Fibroblast of skin of abdomen (primary cell): ENCODE measurements at places on chromosomes 16 and 17.

- no peak for DNase-seq
These were observed 47.1 kb upstream of the SDK2 start for GRCh38 chr17:73691321-73691766.

DNA sequence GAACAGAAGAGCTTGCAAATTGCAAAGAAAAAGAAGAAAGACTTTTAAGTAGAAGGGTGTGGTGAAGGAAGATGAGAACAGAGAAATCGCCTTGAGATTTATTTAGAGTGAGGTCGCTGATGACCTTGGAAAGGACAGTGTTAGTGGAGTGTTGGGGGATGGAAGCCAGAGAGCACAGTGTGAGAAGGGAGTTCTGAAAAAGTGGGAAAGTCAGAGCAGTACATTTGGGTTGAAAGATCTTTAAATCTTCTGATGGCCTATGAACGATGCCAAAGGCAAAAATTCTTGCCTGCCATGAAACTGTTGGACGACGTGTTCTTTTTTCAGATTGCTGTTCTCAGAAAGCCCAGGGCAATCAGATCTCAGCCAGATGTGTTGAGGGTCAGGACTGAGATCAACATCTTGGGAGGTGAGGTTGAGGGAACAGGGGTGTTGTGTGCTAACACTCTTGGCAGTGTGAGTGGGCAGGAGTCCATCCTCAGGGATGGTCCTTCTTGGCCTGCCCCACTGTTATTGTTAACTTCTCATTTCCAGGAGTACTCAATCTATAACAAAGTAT is 330.1 kb downstream of the MAP2K6 start:
- DNase-seq: no peak

DNA sequence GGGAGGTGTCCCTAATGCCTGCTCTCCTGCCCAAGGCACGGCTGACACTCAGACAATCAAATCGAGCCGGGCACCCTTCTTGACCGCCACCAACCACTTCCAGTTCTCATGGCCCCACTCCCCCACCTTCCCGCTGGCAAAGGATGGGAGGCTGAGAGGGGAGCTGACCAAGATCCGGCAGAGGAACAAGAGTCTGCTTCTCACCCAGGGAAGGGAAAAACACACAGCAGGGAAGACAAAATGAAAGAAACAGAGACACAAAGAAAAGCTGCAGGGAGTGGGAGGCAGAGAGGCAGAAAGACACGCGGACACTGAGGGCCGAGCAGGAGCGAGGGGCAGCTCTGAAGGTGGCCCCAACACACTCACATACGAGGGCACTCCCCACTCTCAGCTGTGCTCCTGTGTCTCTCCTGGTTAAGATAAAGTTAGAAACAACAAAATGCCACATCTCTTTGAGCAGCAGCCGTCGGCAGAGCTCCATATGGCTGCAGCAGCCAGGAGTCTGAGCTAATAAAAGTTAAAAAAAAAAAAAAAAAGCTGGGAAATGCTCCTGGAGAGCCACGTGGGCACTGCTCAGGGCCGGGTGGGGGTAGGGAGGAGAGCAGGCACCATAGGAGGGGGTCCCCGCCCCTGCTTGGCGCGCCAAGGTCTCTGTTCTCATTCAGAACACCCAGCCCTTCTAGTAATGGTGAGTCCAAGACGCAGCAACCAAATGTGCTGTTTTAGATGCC is 7.4 kb downstream of the LRRC75A start:
- DNase-seq: no peak

GRCh38 chr17:12402963-12403622 is 262.6 kb upstream of the MYOCD start:
- peak; percentile 90 for DNase-seq

GRCh38 chr16:17296431-17296830 is 174.3 kb downstream of the XYLT1 start:
- no peak for DNase-seq

DNA sequence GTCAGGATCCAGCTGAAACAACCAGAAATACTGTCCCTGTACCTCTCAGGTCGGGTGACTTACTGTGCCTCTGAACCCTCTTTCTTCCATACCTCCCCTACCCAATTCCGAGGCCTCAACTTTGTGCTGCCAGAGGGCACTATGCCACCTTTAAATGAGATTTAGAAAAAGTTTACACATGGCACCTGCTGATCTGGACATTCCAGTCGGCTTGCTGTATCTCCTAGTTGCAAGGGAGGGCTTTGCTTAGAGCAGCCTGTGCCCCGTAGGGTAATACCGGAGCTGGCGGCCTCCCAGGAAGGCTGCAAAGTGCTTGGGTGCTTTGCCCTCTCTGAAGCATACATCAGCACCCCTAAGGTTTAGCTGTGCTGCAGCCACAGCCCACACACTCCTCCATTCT is 306.0 kb upstream of the RBFOX1 start:
- no peak for DNase-seq

GRCh38 chr17:42163113-42163512 is 8.3 kb upstream of the RAB5C start:
- no peak for DNase-seq

DNA sequence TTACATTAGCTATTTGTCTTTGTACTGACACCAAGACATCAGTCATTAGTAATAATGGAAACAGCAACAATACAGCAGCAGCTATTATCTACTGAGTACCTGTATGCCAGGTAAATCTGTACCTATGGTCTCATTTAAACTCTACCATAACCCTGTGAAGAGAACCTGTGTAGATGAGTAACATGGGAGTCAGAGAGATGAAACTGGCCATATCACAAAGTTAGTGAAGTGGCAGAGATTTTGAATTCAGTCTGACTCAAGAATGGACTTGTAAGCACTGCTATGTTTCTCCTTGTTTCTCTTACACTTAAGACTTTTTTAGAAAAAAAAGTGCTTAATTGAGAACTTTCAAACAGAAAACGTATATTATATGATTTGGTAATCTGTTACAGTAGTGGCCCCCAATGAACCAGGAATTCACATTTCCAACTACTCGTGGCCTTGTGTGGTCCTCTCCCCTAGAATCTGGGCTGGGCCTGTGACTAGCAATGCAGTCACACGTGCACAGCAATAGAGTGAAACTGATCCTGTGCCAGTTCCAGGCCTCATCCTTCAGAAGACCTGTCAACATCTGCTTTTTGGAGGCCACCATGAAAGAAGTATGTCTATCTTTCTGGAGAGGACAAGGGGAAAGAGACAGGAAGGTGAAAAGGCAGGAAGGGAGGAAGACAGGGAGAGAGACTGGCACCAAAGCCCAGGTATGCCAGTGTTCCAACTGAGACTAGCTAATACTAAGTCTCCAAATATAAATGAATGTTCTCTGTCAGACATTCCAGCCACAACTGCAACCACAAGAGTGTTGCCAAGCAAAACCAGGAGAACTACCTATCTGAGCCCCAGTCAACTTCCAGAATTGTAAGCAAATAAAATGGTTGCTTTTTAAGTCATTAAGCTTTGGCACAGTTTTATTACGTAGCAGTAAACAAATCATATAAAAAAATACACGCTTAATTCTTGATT is 12.0 kb downstream of the CRLF3 start:
- DNase-seq: peak; percentile 46

DNA sequence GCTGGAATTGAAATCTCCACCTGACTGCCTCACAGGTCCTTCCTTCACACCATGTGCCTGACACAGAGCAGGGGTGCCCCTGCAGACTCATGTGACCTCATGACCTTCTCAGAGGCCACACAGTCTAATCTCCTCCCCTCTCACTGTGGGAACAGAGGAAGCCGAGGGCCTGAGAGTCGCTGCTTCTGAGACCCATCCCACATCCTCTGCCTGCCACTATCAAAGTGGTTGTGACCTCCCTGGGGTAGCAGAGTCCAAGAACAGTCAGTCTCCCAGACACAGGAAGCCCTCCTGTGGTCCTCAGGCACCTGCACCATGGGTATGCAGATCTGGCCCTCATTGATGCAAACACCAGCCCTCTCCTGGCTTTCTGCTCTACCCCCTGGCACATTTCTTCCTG is 78.5 kb downstream of the RAB11FIP4 start:
- DNase-seq: no peak

DNA sequence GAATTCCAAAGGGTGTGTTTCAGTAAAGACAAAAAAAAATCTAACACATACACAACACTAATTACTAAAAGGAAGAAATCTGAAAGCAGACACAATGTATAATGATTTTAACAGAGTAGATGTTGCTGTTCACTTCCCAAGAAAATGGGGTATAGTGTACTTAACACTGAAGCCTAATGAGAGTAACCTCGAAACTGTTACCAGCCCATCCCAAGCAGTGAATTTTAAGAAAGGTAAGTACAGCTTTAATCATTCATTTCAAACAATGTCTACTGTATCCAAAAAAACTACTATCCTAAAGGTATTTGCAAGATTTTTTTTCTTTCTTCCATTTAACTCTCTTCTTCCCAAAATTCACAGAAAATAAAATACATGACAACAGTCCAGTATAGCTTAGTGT is 8.3 kb downstream of the GRB2 start:
- no peak for DNase-seq

GRCh38 chr16:67858500-67858899 is 11.0 kb upstream of the CENPT start:
- no peak for DNase-seq

- DNase-seq: no peak
These were observed 474.8 kb downstream of the SHISA9 start for GRCh38 chr16:13376174-13376573.

DNA sequence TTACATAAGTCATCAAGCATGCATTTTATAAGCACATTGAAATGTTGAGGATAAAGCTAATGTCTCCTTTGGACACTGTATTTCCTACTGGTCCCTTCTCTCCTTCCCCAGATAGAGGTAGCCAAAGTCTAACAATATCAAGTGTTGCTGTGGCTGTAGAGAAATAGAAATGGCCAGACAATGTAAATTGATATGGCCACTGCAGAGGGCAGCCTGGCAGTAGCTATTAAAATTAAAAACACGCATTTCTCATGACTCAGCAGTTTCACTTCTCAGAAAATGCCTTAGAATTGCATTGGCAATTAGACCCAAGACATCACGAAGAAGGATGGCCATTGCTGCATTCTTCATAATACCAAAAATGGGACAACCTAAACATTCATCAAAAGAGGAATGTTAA is 46.8 kb upstream of the MRTFB start:
- peak; percentile 13 for DNase-seq
